ENCODE measurements at places on chromosomes 6 and 20.
A peak's percentile ranks its signal among the peaks of the same experiment; 100 is the strongest.

GRCh38 chr6:3286641-3287171 lies 28.0 kb downstream of the PSMG4 start:
- no peak for DNase-seq

DNA sequence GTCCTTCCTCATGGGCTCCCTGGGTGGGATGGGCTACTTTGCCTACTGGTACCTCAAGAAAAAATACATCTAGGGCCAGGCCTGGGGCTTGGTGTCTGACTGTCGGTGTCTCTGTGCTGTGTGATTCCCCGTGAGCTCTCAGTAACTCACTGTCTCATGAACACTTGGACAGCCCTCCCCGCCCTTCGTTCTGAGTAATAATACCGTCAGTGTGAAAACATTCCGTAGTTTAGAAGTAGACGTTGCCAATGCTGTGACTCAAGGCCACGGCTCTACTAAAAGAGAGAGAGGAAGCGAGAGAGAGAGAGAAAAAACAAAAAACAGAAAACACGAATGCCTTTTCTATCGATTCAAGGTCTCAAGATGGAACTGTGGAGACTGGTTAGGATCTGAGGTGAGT lies 31.8 kb downstream of the FITM2 start:
- peak; percentile 24 for DNase-seq

- DNase-seq = peak; percentile 93
Measured at GRCh38 chr6:7261032-7261841, 51.8 kb downstream of the SSR1 start.

GRCh38 chr6:161536224-161536630 lies 262.4 kb upstream of the AGPAT4 start:
- no peak for DNase-seq

DNA sequence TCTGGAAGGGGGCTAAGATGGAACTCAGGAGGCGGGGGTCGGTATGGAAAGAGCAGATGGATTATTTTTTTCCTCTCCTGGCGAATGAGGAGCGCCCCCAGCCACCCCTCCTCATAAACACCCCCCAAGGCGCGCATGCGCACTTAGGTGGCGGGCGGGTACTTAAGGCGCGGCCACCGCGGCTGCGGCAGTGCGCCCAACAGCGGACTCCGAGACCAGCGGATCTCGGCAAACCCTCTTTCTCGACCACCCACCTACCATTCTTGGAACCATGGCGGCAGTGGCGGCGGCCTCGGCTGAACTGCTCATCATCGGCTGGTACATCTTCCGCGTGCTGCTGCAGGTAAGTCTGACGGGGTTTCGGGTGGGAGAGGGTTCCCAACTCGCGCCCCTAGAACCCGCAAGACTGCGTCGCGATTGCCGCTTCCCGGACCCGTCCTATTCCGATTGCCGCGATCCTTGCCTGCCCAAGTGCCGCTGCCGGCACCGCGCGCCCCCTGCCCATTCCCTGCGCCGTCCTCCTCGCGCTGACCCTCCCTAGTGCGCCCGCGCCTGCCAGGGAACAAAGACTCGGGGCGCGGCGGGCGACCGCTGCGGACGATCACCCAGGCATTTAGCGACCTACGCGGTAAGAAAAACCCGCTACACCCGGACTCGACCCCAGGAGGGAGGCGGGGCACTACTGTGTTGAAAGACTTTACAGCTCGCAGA lies at the start of gene NNAT:
TSS of gene NNAT (plus strand) at position 190 of the 711 bp plus-strand sequence. CDS start at position 272, 82 bp downstream.
- DNase-seq = no peak

- DNase-seq = no peak
Measured at GRCh38 chr20:61053889-61054288, 198.2 kb upstream of the CDH4 start.

- no peak for DNase-seq
Measured at GRCh38 chr6:16789329-16790038, 28.2 kb upstream of the ATXN1 start.

GRCh38 chr6:103925317-103925716 lies 934.4 kb downstream of the HACE1 start:
- DNase-seq = no peak

- peak; percentile 83 for DNase-seq
Measured at GRCh38 chr6:32666420-32667300, at the start of gene HLA-DQB1. TSS of gene HLA-DQB1 (minus strand) at chr6:32666657. CDS start at chr6:32666607, 50 bp downstream.

DNA sequence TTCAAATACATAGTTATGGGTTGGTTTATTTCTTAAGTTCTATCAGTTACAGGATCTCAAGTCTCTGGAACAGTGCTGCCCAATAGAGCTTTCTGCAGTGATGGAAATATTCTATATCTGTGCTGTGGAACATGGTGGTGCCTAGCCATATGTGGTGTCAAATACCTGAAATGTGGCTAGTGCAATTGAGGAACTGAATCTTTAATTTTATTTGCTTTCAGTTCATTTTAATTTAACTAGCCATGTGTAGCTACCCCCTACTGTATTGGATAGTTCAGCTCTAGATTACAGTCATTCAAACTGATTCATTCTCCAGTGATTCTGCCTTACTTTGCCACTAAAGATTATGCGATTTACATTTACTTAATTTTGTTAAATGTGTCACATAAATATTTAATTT lies 503.2 kb downstream of the CDKAL1 start:
- no peak for DNase-seq

- DNase-seq = no peak
Measured at GRCh38 chr20:10856237-10857015, 182.6 kb upstream of the JAG1 start.

- DNase-seq = no peak
Measured at GRCh38 chr6:16476861-16477260, 238.5 kb downstream of the GMPR start.

DNA sequence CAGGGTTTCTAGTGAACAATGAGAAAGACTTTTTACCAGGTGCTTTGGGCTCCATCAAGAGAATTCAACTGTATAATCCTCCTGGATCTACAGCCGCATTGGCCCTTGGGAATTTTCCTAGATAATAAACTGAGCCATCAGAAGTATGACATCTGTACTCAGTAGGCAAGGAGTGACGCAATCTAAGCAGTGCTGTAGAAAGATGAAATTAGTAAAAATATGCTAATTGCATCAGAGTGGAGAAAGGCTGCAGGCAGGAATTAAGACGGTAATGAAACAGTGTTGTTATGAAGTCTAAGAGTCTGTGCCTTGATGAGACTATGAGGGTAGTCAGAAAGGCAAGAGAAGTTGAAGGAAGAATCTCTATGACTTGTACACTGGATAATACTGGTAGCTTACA lies 507.9 kb upstream of the SOX4 start:
- DNase-seq = no peak

DNA sequence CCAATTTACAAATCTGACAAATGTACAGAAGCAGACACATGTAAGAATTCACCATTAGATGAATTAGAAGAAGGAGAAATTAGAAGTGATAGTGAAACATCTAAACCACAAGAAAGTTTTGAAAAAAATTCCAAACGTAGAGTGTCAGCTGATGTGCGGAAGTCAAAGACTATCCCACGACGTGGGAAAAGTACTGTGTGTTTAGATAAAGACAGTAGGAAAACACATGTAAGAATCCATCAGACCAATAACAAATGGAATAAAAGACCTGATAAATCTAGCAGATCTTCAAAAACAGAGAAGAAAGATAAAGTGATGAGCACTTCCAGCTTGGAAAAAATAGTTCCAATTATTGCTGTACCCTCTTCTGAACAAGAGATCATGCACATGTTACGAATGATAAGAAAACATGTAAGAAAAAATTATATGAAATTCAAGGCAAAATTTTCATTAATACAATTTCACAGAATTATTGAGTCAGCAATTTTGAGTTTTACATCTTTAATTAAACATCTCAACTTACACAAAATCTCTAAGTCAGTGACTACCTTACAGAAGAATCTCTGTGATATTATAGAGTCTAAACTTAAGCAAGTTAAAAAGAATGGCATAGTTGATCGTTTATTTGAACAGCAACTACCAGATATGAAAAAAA lies 28.1 kb upstream of the GJA10 start:
- DNase-seq = no peak

GRCh38 chr6:156102129-156102528 lies 646.5 kb upstream of the NOX3 start:
- DNase-seq = no peak

DNA sequence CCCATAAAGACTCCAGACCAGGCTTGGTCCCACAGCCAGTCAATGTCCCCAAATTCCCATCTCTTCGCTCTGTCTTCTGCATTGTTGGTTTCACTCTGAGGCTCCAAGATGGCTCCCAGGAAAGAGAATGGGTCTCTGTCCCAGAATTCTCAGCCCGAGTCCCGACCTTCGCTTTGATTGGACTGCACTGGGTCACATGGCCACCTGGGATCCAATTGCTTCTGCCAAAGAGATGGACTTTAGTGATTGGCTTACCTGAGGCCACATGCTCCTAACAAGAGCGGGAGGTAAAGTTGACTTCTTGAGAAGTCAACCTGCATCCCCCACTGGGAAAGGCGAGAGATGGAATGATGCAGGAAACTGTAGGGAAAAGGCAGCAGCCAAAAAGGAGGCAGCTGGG lies 104.7 kb upstream of the PMEPA1 start:
- no peak for DNase-seq

GRCh38 chr20:23092384-23092756 lies 6.2 kb upstream of the CD93 start:
- DNase-seq = no peak

DNA sequence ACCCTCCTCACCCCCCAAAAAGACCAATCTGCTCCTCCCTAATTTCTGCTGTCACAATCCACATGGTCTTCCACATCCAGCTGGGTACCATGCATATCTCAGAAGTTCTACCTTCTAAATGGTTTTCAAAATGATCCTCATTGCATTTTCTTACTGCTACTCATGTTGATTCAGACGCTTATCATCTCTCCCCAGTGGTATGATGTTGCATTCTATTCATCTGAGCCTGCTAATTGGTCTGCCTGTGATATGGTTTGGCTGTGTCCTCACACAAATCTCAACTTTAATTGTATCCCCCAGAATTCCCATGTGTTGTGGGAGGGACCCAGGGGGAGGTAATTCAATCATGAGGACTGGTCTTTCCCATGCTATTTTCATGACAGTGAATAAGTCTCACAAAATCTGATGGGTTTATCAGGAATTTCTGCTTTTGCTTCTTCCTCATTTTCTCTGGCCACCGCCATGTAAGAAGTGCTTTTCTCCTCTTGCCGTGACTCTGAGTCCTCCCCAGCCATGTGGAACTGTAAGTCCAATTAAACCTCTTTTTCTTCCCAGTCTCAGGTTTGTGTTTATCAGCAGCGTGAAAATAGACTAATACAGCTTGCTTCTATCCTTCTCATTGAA lies 41.4 kb upstream of the CLIC5 start:
- DNase-seq = no peak

GRCh38 chr6:56246541-56246880 lies 869 bp downstream of the COL21A1 start:
- DNase-seq = no peak

DNA sequence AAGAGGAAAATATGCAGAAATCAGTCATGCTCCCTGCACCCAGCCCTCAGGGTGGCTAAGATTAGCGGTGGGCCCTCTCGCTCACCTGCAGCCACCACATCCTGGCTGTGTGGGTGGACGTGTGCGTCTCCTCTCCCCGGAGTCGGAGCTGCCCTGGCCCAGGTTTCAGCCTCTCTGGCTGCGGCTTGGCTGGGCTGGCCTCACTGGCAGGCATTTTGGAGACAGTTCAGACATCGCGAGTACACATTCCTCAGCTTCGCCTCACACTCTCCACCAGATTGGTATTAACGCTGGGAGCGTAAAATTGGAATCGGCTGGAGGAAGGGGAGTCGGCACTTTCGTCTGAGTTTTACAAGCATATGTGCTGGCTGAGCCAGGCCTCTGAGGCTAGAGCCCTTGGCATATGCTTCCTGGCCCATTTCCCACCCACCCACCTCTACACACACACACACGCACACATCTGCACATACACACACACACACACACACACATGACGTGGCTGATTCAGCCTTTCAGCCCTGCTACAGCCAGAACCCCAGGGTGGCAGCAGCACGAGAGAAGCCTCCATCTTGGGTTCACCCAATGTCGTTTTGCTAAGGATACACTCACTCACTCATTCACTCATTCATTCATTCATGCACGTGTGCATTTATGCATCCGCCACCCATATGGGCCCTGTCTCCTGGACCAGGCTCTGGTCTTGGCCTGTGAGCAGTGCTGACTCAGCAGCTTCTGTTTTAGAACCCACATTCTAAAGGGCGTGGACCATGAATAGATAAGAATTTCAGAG lies 42.9 kb downstream of the BCAS4 start:
- peak; percentile 89 for DNase-seq

- no peak for DNase-seq
Measured at GRCh38 chr6:75234126-75234865, 9.3 kb downstream of the COX7A2 start.

DNA sequence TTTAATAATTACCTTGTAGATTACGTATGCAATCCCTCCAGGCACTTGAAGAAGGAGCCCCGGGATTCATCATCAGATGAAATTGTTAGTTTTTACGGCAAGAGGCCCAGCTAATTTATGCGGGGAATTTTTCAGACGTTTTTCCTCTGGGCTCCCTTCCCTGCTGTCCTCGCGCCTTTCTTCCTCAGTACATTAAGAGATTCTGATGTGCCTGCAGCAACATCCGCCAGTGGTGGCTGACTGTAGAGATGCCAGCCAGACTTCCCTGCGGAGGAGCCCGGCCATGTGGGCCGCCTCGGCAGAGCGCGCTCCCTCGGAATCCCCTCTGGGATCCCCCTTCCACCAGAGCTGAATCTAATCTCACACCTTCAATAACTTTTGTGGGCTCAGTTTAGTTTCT lies 46.4 kb upstream of the POU3F2 start:
- no peak for DNase-seq

- no peak for DNase-seq
Measured at GRCh38 chr20:41352666-41353065, 12.0 kb downstream of the LPIN3 start.

- peak; percentile 8 for DNase-seq
Measured at GRCh38 chr6:24520929-24521546, 26.3 kb downstream of the ALDH5A1 start.

DNA sequence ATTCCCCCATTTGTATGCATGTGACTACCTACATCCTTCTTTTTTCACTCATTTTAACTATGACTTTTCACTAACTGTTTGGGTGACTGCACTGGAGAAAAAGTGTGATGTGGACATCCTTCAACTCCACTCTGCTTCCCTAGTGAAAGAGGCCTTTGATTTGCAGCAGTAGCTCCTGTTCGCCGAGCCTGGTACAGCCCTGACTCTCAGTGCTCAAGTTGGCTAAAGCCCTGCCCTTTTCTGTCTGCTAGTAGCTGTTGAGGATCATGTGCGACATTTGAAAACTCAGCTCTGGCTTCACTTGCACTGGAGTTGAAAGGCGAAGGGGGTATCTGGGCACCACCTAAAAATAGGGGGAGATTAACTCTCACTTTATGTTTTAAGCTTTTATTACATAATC lies 42.1 kb downstream of the DAAM2 start:
- DNase-seq = no peak

- no peak for DNase-seq
Measured at GRCh38 chr6:9634776-9635175, 780.1 kb downstream of the TFAP2A start.

DNA sequence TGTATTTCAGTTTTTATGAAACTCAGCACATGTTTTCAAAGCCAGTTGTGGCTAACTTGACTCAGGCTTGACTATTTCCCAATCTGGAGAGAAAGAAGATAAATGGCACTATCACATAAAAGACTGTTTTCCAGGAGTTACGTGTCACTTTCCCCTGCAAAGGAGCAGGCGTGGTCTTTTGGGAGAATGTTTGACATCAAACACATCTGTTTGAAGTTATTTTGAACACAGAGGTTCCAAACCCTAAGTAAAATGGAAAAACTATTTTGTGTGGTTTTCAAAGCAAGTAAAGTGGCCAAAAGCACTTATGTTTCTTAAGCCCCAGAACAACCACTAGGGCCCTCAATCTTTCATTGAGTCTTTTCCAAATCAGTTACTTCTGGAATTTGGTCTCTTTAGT lies 89.7 kb downstream of the FOXF2 start:
- DNase-seq = peak; percentile 39

All from mammary epithelial cell (primary cell).